Urothelium cell line (cell line): ENCODE measurements at places on chromosomes 5 and 9.

GRCh38 chr5:57219386-57219785 lies 45.5 kb downstream of the GPBP1 start:
- DNase-seq = no peak

DNA sequence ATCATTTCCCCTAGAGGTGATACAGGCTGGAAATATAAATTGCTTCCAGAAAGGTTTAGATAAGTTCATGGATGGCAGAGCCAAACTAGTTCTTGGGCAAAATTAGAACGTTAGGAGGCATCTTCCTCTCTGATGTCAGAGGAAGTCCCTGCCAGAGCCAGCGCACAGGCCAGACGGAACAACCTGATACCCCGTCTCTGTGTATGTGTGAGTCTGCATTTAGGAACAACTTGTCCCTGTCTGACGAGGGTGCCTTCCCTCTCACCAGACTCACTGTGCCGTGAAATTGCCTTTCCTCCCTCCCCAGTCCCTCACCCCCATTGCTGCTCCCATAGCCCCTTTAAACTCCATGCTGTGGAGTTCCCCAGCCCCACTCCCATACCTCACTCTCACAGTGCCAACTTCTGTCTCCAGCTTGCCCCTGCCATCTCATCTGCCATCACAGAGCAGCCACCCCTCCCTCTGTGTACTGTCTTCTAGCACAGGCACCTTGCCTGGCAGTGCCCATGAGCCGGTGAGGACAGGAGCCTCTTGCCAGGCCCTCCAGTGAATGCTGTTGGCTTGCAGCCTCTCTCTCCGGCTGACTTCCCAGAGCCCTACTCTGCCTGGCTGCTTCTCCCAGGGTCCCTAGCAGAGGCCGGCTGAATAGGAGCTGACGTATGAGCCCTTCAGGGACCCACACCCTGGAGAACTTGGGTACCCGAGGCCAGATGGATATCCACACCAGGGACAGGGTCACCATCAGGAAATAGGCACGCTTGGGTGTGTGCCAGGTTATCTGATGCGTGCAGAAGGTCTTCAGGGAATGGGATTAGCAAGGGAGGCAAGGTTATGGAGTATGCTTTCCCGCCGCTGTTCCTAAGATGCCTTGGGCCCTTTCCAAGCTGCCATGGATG lies 26.7 kb downstream of the UNC5A start:
- no peak for DNase-seq

GRCh38 chr9:91187965-91188344 lies 173.8 kb downstream of the AUH start:
- DNase-seq = no peak

GRCh38 chr9:100106616-100107015 lies 7.6 kb downstream of the INVS start:
- DNase-seq = no peak

GRCh38 chr5:173643964-173644363 lies 27.5 kb upstream of the BOD1 start:
- DNase-seq = no peak

GRCh38 chr9:108552459-108553040 lies 303.2 kb downstream of the ACTL7B start:
- peak; percentile 61 for DNase-seq

DNA sequence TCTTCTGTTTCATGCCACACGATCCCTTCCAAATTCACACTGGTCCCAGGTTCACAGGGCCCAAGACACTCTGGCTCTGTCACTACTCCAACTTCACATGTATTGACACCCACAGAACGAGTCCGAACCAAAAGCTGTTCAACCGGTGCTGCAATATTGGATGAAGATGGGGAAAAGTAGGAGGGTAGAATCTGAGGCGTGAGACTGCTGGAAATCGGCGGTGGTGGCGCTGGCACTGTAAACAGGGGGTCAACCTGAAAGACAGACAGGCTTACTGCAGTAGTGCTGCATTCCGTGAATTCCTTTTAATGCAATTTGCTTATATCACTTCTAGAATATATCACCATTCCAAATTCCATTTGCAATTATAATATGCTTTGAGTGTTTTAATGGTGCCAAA lies 45.4 kb downstream of the ZNF608 start:
- no peak for DNase-seq

- DNase-seq = no peak
Measured at GRCh38 chr9:12737871-12738270, 36.9 kb upstream of the LURAP1L start.

- peak; percentile 60 for DNase-seq
Measured at GRCh38 chr5:75335952-75336614, 937 bp upstream of the HMGCR start.

DNA sequence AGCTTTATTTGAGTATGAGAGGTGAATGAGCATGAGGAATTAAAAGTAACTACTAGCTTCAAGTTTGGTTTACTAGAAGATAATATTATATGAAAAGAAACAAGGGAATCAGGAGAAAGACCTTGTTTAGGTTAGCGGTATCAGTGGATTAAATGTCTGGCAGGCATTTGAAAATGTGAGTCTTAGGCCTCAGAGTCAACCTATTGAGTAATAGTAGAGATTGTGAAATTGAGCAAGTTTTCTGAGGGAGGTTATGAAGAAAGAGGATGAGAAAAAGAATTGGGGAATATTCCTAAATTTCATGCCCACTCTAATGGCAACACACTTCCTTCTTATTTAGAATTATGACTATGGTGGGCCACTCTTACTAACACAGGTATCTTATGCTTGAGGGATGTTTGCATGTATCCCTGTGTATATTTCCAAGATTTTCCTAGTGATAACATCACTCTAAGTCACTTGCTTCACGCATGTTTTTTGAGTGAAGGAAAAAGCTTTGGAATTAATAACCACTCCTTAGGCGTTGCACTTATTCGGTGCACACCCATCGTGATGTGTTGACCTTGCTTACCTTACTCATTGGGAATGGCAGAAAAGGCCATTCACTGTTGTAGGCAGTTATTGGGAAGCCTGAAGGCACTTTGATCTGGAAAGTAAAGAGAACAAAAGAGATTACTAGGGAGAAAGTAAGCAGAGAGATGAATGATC lies 8.2 kb upstream of the ELL2 start:
- no peak for DNase-seq

GRCh38 chr5:23528677-23529076 lies 21.3 kb downstream of the PRDM9 start:
- DNase-seq = no peak

DNA sequence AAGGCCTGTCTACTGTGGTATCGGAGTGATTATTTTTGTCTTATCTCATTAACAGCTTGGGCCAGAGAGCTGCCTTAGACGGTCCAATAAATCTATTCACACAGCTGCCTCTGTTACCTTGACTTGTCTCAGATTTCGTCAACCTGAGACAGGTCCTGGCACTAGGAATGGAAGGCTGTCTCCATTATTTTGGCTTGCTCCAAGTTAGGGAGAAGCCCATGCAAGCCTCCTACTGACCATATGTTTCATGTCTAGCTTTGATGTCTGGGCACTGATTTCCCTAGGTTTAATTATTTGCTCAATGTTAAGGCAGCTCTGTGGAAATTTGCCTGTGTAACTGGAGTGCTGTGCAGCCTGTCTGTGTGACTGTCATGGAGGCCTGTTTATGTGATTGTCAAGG lies 12.4 kb upstream of the RALGPS1 start:
- no peak for DNase-seq

GRCh38 chr9:136244969-136245218 lies 718 bp downstream of the QSOX2 start:
- DNase-seq = no peak

DNA sequence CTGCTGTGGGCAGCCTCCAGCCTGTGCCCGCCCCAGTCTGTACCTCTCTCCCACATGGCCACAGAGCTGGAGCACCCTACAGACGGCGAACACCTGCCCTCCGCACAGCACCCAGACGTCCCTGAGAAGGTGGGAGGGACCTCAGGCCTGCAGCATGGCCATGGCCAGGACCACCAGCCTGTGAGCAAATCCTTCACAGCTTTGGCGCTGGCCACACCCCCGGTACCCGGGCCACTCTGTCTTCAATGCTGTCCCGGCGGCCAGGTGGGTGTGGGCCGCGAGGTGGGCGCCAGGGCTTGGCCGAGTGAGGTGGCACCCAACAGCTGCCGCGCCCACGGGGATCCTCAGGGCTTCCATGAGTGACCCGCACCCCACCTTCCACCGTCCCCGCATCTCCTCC lies 18.7 kb downstream of the NOTCH1 start:
- DNase-seq = no peak

- no peak for DNase-seq
Measured at GRCh38 chr9:128625391-128626146, 31.1 kb downstream of the DYNC2I2 start.

- DNase-seq = no peak
Measured at GRCh38 chr9:114883709-114884108, 46.7 kb downstream of the TNFSF8 start.

- no peak for DNase-seq
Measured at GRCh38 chr9:130823435-130823834, 11.6 kb upstream of the ABL1 start.

GRCh38 chr5:112183103-112183711 lies 235.9 kb downstream of the EPB41L4A start:
- peak; percentile 51 for DNase-seq

GRCh38 chr5:98954392-98955028 lies 25.7 kb upstream of the CHD1 start:
- no peak for DNase-seq

- DNase-seq = no peak
Measured at GRCh38 chr9:88732128-88732527, 197.2 kb downstream of the NXNL2 start.

DNA sequence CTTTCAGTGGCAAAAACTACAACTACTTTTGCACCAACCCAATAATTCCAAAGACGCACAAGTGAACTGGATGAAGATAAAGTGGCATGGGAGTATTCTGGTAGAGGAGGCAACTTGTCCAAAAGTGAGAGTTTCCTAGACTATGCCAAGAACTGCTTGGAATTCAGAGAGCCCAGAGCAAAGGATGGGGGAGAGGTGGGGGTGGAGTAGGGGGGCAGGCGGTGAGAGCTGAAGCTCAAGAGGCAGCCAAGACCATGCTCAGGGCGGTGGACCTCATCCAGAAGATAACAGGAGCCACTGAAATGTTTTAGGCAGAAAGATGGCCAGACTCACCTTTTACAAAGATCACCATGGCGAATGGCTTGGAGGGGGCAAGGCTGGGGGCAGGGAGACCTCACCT lies 242.5 kb downstream of the SEC61B start:
- DNase-seq = no peak

GRCh38 chr5:57082441-57083067 lies 91.3 kb upstream of the GPBP1 start:
- peak; percentile 17 for DNase-seq

DNA sequence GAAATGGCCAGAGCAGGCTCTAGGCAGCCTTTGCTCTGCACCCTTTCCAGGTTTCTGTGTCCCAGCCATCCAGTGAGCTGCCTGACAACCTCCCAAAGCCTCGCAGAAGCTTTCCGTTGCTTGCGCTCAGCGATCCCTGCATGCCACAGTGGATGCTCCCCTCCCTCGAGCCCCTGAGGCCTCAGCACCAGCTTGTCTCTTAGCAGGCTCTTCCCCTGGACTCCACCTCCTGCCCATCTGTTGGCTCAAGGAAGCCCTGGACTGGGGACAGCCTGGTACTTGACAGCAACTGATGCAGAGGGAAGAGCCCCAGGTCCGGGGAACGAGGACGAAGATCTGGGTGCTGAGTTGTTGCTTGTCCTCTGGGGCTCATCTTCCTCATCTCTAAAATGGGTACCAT lies 23.2 kb downstream of the TSPAN17 start:
- no peak for DNase-seq

DNA sequence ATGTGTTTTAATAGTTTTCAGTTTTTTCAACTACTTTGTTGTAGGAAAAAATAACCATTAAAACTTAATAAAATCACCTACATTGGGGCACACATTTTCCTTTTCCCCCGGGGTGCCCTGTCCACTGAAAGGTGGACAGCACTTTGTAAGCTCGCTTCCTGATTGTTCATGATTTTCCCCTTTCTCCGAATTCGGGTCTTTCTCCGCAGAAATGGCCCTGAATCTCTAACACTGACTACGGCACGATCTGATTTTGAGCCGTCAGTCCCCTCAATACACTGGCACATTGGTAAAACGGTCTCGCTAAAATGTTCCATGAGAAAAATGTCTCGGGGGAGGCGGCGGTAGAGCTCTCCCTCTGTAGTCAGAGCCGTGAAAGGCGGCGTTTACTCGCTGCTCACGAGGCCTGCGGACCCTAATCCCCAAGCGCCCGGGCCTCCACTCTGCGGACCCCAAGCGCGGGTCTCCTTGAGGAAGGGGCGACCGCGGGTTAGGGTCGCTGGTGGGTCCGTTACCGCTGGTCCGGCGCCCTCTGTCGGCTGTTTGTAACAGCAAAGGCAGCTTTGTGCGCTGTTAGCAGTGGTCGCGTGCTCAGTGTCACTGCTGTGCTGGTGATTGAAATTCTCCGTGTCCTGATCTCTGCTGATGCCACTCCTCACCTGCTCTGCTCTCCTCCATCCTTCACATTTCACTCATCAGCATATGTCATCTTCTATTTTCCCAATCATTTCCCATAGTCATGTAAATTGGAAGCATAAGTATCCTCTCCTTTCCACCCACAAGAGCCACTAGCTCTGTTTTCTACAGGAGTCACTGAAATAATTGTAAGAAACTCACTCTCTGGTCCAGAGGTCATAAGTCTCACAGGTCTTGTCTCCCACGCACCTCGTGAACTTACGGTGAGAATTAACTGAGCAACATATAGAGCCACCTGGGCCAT lies 10.8 kb upstream of the IFNA2 start:
- peak; percentile 17 for DNase-seq

DNA sequence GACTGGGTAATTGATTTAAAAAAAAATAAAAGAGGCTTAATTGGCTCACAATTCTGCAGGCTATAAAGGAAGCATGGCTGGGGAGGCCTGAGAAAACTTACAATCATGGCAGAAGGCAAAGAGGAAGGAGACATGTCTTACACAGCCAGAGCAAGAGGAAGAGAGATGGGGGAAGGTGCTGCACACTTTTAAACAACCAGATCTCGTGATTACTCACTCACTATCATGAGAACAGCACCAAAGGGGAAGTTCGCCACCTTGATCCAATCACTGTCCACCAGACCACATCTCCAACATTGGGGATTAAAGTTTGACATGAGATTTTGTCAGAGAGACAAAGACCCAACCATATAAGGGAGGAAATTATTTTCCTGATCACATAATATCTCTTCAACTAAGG lies 138.8 kb upstream of the NR4A3 start:
- no peak for DNase-seq

DNA sequence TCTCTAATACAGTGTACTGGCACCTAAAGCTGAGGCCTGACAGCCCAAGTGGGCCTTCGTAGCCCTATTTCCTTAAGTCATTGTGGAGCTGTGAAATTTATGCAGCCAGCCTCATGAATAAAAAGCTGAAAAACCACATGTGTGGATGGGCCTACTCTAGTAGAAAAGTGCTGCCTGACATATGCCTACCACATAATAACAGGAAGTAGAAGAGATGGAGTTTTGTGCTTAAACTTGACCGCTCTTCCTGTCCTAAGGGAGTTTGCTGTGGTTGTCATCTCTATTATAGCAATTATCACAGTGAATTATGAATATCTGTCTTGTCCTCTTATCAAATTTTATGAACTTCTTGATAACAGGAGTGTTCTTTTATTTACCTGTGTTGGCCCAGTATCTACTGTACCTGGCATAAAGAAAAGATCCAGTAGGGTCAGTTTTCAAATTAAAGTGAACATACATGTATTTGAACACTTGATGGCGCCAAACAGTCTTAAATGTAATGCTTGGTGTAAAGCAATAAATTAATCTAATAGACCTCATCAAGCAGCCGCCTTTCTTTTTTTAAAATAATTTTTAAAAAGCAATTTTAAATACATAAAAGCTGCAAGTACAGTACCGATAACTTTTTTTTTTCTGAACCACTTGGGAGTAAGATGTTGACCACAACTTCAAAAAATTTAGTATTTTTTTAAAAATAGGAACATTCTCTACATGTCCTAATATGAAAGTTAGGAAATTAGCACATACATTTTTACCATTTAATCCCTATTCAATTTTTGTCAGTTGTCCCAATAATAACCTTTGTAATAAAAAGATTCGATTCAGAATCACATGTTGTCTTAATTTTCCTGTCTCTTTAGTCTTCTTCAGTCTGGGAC lies 51.0 kb downstream of the FKTN start:
- DNase-seq = peak; percentile 20
